ENCODE measurements at places on chromosomes 6 and 20.

DNA sequence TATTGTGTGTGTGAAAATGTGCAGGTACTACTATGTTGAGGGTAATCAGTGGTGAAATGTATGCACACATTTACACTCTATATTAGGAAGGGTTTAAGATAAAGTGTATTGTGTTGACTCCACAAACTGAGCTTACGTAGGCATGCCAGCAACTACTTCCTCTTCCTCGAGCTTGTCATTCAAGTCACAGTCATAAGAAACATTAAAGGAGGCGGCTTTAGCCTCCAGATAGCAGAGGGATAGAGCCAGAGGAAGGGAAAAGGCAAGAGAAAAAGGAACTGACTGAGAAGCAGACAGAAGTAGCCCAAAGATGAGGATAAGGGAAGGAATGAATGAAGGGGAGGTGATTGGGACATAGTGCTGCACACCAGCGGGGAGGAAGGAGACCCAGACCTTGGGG lies 55.2 kb downstream of the SMLR1 start:
- no peak for DNase-seq

GRCh38 chr6:34745277-34746103 lies 11.8 kb upstream of the SNRPC start:
- DNase-seq = no peak

- no peak for DNase-seq
Observed at GRCh38 chr6:56671651-56672461, 29.2 kb upstream of the DST start.

- no peak for DNase-seq
Observed at GRCh38 chr6:102895683-102896082, 1502.2 kb downstream of the GRIK2 start.
